ENCODE measurements at places on chromosomes 1 and 21.
A peak's percentile ranks its signal among the peaks of the same experiment; 100 is the strongest.

- DNase-seq, result no peak
Observed at GRCh38 chr1:220227393-220227792, 44.9 kb downstream of the RAB3GAP2 start.

- no peak for DNase-seq
Observed at GRCh38 chr1:30912913-30913652, 4.5 kb upstream of the SDC3 start.

DNA sequence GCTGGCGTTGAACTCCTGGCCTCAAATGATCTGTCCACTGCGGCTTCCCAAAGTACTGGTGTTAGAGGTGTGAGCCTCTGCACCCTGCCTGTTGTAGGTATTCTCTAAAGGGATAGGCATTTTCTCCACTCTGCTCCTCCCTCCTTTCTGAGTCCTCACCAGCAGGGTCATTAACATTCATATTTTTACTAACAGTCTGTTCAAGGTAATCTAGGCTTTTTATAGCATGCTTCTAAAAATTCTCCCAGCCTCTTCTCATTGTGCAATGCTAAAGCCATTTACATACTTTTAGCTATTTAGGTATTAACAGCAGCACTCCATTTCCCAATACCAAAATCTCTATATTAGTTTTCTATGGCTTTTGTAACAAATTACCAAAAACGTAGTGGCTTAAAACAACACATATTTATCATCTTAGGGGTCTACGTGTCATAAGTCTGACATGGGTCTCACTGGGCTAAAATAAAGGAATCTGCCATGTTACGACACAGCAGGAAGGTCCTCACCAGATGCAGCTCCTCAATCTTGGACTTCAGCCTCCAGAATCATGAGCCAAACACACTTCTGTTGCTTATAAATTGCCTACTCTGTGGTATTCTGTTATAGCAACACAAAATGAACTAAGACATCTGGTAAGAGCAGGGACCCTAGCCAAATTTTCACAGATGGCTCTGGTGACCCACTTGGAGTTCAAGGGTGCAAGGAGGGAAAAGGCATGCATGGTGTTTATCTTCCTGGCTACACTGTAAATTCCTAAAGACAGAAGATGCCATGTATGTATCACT lies 2.9 kb upstream of the SLC2A7 start:
- no peak for DNase-seq

GRCh38 chr1:238384381-238384780 lies 493.7 kb upstream of the ZP4 start:
- DNase-seq, result no peak

DNA sequence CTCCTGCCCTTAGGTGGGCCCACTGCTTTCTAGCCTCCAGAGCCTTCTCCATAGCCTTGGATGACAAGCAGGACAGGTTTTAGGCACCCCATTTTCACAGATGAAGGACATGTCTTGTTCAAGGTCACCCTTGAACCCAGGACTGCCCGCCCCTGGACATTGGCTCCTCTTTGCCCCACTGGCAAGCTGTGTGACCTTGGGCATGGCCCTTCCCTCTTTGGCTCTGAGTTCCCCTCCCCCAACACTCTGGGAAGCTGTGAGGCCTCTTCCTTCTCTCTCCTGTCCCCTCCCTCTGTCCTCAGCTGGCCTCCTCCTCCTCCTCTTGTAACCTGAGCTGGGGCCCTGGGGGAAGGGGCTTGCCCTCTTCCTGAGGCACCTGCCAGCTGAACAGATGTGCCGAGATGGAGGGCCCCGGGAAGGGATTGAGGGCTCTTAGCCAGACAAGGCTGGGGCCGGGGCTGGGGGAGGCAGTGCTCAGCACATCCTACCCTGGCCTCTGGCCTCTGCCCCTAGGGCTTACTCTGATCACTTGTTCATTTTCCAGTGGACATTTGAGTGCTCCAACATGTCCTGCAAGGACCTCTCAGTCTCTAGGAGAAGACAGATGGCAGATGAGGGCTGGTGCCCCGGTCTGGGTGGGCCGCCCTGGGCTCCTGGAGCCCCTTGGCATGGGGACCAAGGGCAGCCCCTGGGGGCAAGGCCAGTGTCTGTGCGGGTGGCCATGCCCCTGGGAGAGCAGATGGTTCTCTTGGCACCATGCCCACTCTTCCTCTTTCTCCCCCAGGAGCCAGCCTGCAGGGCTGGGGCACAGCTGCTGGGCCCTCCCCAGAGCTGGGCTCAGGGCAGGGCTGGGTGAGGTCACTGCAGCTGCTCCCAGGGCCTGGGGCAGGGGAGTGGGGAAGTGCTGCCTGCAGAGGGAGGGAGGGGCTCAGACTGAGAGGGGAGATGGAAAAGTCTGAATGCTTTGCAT lies 10.7 kb downstream of the FOXO6 start:
- DNase-seq, result no peak

DNA sequence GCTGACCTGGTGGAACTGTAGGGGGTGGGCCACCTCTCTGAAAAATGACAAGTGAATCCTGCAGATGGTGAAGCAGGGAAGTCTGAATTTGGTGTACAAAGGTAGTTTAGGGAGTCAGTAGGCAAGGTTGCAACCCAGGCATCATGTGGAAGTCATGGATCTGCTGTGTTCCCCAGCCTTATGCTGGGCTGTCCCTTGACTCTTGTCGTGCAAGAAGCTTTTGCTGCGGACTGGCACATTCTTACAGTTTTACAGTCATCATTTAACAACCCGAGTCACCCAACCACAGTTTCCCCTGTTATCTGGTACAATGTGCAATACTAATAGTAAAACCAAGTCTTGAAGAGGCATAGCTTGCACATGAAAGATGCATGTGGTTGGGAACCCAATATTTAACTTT lies 13.2 kb downstream of the RHOU start:
- peak; percentile 7 for DNase-seq

- no peak for DNase-seq
Observed at GRCh38 chr1:231872461-231872910, 245.9 kb downstream of the DISC1 start.

DNA sequence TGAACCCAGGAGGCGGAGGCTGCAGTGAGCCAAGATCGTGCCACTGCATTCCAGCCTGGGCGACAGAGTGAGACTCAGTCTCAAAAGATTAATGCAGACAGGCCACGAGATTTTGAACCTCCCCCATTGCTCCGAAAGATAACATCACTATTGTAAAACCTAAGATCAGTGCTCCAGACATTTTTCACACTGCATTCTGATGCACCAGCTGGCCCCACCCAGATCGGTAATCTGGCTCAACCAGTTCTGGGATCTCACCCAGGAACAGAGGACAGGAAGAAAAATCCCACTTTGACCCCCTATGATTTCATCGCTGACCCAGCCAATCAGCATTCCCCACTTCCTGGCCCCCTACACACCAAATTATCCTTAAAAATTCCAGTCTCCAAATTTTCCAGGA lies 10.7 kb upstream of the CSRP1 start:
- DNase-seq, result no peak

All from effector memory CD8-positive, alpha-beta T cell (primary cell).